CD4-positive, alpha-beta T cell treated with Interferon alpha-2 for 1 hour (primary cell): ENCODE measurements at places on chromosomes 16 and 17.

DNA sequence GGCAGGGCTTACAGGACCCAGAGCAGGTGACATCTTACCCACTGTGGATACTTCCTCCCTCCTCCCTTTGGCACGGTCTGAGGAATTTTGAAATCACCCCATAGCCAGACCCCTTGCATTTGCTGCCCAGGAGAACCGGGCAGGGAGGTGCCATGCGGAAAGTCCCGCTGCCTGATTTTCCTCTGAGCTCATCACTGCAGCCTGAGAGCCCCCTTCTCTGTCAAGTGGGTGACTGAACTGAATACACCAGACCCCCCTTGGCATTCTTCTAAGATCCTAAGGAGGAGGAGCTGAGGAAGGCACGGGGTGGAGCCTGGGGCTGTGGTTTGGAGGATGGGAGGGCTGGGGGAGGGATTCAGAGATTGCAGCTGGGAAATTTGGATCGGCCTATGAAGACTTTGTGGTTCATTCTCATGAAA, 173.4 kb downstream of the RAB11FIP4 start:
- no peak for DNase-seq

DNA sequence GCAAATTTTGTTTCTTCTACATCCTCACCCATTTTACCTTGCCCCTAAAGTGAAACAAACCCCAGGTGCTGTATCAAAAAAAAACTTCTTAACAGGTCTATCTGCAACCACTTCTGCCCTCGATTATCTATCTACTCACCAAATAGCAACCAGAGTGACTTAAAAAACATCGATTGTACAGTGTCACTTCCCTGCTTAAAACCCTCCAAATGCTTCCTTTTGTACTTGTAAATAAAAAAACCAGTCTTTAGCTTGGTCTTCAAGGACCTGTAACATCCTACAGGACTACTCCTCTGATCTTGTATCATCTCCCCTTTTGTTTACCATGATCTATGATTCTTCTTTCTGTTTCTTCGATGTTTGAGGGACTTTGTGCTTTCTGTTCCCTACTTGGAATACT, 82.7 kb upstream of the CORO6 start:
- DNase-seq, result no peak

DNA sequence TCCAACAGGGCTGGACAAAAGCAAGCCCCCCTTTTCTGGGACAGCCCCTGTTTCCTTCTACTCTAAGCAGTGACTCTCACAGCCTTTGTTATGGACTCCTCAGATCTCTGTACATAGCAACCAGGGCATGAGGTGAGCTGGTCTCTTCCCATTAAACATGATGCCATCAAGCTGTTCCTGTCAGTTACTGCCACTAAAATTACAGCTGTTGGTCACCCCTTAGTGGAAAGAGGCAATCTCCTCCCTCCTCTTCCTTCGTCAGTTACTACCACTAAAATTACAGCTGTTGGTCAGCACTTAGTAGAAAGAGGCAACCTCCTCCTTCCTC, 95.2 kb upstream of the SMIM36 start:
- no peak for DNase-seq

GRCh38 chr16:47045459-47045858, 72.0 kb upstream of the DNAJA2 start:
- peak; percentile 16 for DNase-seq

GRCh38 chr17:3033741-3034577, 29.4 kb downstream of the OR1D5 start:
- DNase-seq, result no peak

DNA sequence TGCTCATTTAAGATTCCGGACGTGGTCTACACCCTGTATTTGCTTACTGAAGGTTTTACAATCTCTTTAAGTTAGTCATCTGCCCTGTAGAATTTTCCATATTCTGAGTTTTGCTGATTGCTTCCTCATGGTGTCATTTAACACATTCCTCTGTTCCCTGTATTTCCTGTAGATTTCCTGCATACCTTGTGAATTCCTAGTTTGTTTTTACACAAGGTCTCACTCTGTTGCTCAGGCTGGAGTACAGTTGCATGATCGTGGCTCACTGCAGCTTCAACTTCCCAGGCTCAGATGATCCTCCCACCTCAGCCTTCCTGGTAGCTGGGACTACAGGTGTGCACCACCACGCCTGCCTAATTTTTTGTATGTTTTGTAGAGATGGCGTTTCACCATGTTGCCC, 66.8 kb downstream of the CMIP start:
- DNase-seq, result no peak

DNA sequence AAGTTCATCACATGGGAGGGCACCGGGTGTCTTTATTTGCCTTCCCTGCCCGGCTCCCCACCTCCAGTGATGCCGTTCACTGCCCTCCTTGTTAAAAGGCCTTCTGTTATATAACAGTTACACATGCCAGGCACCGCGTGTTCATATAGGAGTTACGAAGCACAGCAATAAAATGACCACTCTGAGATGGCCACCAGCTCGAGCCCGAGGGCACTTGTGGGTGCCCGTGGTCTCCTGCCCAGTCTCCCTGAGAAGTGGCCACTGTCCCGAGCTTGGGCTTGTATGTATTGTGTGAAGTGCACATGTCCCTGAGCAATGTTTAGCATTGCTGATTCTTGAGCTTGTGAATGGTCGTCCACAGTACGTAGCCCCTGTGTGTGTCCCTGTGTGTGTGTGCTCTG, 355.6 kb downstream of the SEC14L1 start:
- DNase-seq, result no peak

DNA sequence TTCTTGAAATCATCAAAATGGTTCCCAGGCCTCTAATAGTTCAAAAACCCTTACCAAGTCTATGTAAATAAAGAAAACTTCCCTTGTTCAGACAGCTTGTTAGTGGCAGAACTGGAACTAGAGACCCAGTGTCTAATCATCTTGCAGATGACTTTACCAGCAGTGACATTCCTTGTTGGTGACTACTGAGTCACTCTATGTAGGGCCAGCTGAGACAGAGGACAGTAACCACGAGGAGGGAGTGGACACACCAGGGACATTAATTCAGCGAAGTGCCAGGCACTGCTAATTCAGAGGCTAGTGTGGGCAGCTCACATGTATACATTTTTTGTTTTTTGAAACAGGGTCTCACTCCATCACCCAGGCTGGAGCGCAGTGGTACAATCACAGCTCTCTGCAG, 6.1 kb upstream of the HEATR3 start:
- no peak for DNase-seq

- no peak for DNase-seq
Observed at GRCh38 chr16:89410794-89411309, 79.5 kb downstream of the ANKRD11 start.

- peak; percentile 82 for DNase-seq
Observed at GRCh38 chr17:43398724-43399595, at the start of gene ARL4D. Gene ARL4D, plus strand, starts transcription at chr17:43398993. Its CDS starts 740 bp downstream, at chr17:43399733.

DNA sequence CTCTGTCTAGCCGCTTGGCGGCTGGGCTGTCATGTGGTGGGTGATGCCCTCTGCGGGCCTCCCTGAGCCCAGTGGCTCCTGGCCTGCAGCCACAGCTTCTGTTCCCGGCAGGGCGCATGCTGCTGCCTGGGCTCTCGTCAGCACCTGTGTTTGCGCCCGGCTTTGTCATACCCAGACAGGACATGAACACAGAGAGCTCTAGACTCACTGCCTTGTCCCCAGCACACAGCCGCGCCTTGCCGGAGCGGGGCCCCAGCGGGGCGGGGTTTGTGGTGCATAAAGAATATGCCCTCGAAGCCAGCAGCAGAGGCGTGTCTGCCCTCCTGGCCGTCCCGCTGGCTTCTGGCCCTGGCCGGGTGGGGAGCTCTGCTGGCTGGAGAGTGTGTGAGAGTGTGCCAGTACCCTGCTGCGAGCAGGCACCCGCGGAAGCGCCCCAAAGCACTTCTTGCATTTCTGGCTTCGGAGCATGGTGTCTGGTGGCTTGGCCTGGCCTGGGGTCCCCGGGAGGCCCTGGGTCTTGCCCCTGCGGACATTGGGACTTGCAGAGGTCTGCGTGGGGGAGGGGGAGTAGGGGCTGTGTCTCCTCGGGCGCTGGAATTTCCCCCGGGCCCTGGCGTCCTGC, 14.4 kb downstream of the ASPSCR1 start:
- DNase-seq, result no peak

- DNase-seq, result peak; percentile 44
Observed at GRCh38 chr17:794876-795275, 12.7 kb downstream of the MRM3 start.

DNA sequence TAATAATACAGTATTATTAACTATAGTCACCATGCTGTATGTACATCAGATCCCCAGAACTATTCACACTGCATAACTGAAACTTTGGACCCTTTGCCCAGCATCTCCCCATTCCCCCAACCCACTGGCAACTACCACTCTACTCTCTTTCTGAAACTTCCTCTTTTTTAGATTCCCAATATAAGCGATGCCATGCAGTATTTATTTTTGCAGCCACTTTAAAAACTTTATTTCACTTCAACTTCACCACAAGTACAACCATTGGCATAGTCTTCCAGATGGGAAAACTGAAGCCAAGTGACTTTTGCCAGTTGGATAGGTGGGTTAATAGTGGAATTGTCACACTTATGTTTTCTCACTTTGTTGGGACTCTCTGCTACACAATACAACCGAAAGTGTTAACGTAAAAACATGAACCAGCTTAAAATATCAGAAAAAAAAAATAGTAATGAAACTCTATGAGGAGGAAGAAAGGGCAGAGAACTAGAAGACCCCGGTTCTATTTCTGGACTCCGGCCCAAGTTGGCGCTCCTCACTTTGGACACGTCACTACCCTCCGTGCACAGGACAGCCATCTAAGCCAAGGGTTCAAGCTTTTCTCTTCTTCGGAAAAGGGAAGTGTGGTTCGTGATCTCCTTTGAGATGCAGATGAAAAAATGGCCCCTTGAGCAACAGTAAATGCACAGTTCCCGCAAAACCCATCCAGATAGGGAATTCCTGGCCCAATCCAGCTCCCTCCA, 743 bp downstream of the SHCBP1 start:
- no peak for DNase-seq

GRCh38 chr17:40306395-40306794, 2.6 kb upstream of the RARA start:
- no peak for DNase-seq

- DNase-seq, result peak; percentile 59
Observed at GRCh38 chr17:75345514-75346167, 56.4 kb upstream of the SLC25A19 start.
